ENCODE measurements at places on chromosomes 5 and 9.

DNA sequence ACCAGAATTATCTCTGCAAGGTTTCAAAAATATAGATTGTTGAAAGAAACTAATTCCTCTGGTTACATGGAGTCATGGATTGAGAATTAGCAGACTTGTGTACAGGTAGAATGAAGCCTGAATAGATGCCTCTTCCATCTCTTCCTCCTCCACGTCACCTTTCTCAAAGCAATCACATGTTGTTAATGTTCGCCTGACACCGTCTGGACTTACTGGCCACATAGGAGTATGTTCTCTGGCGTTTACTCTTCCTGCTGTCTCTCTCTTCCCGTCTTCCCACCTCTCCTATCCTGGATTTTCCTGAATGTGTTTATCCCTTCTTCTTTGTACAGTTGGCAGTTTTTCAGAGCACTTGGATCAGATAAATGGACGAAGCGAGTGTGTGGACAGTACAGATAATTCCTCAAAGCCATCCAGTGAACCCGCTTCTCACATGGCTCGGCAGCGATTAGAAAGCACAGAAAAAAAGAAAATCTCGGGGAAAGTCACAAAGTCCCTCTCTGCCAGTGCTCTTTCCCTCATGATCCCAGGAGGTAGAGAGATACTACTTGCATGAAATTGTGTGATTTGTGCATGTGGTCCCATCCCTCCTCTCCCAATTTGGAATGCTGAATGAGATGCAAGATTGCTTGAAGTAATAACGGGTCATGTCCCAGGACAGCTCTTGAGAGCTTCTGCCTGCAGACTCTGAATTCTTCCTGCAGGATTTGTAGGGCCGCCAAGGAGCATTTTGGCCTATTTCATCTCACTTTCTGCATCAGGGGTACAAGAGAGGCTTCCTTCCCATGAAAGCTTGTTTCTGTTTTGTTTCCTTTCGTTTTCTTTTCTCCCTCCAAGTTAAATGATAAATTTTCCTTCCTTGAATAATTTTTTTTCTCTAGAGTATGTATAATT is 47.3 kb downstream of the CD180 start:
- DNase-seq = no peak

- peak; percentile 3 for DNase-seq
Measured at GRCh38 chr5:103808464-103809106, 246.0 kb upstream of the NUDT12 start.

- DNase-seq = no peak
Measured at GRCh38 chr5:148653291-148653835, 964 bp downstream of the HTR4 start.

GRCh38 chr5:132825834-132826391 is 4.5 kb downstream of the SHROOM1 start:
- peak; percentile 30 for DNase-seq

- no peak for DNase-seq
Measured at GRCh38 chr5:50302815-50303490, 138.1 kb downstream of the EMB start.

DNA sequence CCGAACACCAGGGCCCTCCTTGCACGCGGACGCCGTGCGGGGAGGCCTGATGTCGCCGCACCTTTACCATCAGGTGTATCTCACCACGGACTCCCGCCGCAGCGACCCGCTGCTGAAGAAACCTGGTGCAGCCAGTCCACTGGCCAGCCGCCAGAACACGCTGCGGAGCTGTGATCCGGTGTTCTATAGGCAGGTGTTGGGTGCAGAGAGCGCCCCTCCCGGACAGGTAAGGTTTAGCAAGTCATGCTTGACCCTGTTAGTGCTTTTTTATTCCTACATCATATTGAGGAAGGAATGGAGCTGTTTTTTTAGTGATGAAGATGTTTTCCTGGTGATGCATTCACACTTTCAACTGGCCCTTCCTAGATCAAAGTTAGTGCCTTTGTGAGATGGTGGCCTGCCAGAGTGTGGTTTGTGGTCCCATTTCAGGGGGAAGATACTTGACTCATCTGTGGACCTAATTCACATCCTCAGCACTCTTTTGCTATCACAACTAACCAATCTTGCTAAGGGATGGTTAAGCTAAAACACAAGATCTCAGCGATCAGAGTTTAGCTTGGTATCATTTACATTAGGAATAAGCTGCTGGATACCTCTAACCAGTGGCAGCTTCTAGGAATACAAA is 2.7 kb downstream of the PCDHGC3 start:
- no peak for DNase-seq

GRCh38 chr5:24401773-24402172 is 243.0 kb downstream of the CDH10 start:
- no peak for DNase-seq

DNA sequence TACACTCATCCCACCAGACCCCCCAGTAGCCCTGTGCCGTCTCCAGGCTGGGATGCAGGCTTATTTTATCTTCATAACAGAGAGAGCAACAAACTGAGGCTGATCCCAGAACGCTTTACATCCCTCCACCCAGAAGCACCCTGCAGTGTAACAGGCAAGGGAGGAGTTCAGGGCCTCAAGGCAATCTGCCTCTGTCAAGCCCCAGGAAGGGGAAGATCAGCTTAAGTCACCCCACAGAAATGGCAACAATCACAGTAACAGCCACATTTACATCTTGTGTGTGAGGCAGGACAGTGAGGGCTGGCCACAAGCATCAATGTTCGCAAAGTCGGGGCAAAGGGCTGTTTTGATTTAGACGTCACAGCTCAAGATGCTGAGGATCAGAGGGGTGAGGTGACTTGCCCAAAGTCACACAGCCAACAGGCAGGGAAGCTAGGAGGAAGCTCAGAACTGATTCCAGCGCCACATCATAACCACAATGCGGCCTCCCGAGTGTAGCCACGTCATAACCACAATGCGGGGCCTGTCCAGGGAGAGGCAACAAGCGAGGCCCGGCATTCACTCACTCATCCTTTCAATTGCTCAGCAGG is 14.4 kb downstream of the STK10 start:
- peak; percentile 89 for DNase-seq

DNA sequence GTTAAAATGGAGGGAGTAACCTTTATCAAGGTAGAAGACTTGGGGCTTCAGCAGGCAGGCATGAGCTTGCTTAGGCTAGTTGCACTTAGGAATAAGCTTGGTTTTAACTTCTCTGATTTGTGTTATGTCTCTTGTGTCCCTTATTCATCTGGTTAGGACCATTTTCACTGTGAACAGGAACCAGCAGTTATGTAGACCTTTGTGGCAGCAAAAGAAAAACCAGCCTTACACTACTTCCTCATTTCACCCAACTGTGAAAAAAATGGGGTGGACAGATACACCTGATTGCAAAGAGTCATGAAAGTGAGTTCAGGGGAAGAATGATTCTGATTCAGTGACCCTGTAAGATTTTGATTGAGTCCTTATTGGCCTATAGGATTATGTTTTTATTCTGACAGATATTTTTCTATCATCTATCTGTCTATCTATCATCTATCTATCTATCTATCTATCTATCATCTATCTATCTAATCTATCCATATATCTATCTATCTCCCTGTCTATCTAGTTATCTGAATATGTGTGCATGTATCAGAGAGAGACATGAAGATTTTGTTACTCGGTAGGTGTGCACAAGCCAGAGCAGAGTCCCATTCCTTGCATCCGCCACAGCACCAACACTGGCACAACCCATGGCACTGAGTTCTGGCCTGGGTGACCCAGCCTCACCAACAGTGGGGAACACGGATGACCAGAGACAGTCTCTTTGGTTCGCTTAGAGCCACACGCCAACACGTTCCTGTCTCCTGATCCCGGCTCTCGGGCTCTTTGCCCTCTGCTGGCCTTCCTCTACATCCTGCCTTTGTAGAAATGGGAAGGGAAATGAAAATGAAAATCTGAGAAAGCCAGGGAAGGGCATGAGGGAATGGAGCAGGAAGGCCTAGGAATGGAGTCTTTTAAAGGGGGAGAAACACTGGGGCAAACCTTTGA is 1.3 kb upstream of the ZNF366 start:
- DNase-seq = no peak

- no peak for DNase-seq
Measured at GRCh38 chr9:120387257-120388002, 192.5 kb downstream of the CDK5RAP2 start.

DNA sequence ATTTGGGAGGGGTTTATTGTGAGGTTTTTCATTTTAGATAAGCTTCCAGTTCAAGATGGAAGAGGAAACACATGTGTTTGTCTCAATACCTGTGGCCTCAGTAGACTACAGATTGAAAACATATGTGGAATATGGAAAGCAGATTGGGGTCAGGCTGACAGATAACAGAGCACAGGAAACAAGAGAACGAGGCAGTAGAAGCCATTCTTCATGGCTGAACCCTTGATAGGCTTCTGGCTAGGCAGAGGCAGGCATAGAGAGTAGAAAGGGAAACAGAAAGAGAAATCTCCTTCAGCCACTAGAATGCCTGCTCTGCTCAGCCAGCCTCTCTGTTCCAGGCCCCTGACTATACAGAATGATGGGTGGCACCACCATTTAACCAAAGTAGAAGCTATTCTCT is 152.5 kb downstream of the MUSK start:
- DNase-seq = no peak

GRCh38 chr5:83467371-83468035 is 4.0 kb upstream of the VCAN start:
- no peak for DNase-seq

GRCh38 chr9:126494264-126494663 is 119.5 kb upstream of the LMX1B start:
- DNase-seq = no peak

DNA sequence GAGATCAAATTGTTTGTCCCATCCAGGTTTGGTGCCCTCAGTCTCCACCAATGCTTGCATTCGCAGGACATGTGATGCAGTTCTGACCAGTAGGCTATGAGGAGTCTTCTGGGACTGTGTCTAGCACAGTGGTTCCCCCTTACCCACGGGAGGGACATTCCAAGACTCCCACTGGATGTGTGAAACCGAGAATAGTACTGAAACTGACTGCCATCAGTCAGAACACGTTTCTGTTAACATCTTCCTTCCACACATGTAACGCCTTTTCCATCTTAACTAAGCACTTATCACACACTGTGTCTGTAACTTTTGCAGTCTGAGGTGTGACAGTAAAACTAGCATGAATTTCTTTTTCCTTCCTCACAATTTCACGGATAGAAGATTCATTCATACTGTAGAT is 74.7 kb downstream of the PTTG1 start:
- peak; percentile 43 for DNase-seq

Data from activated CD4-positive, alpha-beta T cell treated with anti-CD3 and anti-CD28 coated beads for 48 hours (primary cell).